Airway epithelial cell (primary cell): ENCODE measurements at places on chromosomes 2 and 18. TPM values are rescaled to one million over a fixed set of nuclear protein-coding genes. Genes with fewer than 3 reads are reported as not detected.

The CPO gene
- not detected in 2 replicates for total RNA-seq

The SERPINB3 gene
- 149 and 212 TPM in 2 replicates for total RNA-seq

The DSG4 gene
- 0.05 and 0.07 TPM in 2 replicates for total RNA-seq

The POU3F3 gene
- total RNA-seq, result not detected in 2 replicates

The SLC19A3 gene
- total RNA-seq, result 0.23 and 0.42 TPM in 2 replicates

The MAP3K19 gene
- total RNA-seq, result not detected in 2 replicates

The MYO7B gene
- not detected in 2 replicates for total RNA-seq

The ERFE gene
- total RNA-seq, result 0.56 and 2.0 TPM in 2 replicates
